Foreskin fibroblast (primary cell): ENCODE measurements at places on chromosomes 13 and 19.
A peak's percentile ranks its signal among the peaks of the same experiment; 100 is the strongest.

- no peak for DNase-seq
These were observed 2.9 kb upstream of the ZNF700 start for GRCh38 chr19:11921852-11922495.

- DNase-seq = peak; percentile 31
These were observed 919 bp downstream of the DACT3 start for GRCh38 chr19:46660008-46660517.

- DNase-seq = no peak
These were observed at the start of gene CD79A for GRCh38 chr19:41876847-41877832. Gene CD79A (plus strand): TSS chr19:41877279. CDS start chr19:41877305, 26 bp downstream.

- DNase-seq = no peak
These were observed 816.2 kb upstream of the ATXN8OS start for GRCh38 chr13:69291292-69291906.

DNA sequence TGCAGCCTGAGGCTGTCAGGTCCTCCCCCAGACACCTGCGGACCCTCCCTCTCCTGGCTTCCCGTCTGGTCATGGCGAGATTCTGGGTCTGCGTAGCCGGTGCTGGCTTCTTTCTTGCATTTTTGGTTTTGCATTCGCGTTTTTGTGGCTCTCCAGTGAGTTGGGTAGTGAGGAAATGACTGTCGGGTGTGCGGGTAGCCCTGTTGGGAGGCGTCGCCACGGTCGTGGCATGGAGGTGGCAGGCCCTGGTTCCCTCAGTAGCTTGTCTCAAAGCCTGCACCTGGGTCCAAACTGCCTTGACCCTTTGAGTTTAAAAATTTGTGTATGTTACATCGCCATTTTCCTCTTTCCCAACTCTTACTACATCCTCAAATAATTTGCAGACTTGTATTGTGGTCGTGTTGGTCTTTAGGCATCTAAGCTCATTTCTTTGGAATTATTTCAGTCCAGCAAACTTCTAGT lies 344 bp downstream of the NHLRC3 start:
- no peak for DNase-seq

GRCh38 chr13:37701306-37701705 lies 102.7 kb upstream of the POSTN start:
- DNase-seq = peak; percentile 38

DNA sequence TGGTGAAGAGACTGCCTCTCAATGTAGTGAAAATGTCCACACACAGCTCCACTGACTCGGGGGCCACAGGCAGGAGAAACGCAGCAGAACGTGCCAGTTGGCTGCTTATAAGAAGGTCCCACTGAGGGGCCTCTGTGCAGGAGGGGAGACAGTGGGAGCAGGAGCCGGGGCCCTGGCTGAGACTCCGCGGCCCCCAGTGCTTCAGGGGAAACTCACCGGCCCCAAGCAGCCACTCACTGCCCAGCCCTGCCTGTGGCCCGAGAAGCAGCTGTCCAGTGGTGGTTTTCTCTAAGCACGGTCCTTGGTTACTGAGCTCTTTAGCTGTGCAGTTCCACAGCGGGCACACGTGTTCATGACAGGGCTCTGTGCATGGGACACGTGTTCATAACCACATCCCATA lies 91.9 kb upstream of the MCF2L start:
- no peak for DNase-seq

DNA sequence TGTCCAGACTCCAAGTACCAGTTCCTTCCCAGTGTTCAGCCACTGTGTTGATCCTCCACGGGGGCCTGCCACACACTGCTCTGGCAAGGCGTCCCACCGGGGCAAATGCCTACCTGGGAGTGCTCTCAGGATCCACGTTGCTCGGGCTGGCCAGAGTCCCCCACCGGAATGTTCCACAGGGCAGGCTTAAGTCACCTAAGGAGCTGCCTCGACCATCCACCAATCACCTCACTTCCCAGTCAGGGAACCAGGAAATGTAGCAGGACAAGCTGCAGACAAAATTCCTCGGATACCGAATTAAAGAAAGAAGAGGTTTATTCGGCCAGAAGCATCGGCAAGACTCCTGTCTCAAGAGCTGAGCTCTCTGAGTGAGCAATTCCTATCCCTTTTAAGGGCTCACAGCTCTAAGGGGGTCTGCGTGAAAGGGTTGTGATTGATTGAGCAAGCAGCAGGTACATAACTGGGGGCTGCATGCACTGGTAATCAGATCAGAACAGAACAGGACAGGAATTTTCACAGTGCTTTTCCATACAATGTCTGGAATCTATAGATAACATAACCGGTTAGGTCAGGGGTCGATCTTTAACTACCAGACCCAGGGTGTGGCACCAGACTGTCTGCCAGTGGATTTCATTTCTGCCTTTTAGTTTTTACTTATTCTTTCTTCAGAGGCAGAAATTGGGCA lies 56.9 kb upstream of the EDNRB start:
- DNase-seq = no peak

- DNase-seq = no peak
These were observed 2.1 kb upstream of the CIRBP start for GRCh38 chr19:1266916-1267476.

- no peak for DNase-seq
These were observed 1599.2 kb downstream of the OLFM4 start for GRCh38 chr13:54627646-54628372.

- peak; percentile 86 for DNase-seq
These were observed at the start of gene ARHGAP35 for GRCh38 chr19:46860846-46861690. Gene ARHGAP35 (plus strand): TSS chr19:46860997. CDS start chr19:46918676, 57,679 bp downstream.

DNA sequence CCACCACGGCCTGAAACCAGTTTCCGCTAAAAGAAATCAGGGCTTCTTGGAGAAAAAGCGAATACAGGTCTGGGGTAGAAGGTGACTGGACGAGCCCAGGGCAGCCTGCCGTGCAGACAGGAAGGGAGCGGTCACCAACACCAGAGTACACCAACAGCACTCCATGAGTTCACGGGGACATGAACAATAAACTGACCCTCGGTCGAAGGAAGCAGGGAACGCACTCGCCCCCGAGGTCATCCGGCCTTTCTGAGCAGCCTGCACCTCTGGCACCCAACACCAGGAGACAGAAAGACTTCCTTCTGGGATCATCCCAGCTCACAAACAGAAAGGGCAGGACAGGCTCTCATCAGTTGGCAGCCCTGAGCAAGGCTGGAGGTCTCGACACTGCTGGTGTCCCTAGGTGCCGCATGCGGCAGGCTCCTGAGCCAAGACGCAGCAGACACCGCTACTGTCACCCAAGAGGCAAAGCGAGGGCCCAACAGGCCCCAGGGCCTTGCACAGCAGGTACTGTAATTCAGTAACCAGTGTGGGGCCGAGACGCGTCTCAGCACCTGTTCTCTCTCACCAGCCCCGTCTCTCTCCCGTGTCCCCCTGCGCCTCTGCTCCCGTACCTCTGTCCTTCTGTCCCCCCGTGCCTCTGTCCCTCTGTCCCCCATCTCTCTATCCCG lies 18.0 kb downstream of the DCUN1D2 start:
- DNase-seq = no peak

- DNase-seq = no peak
These were observed 14.6 kb upstream of the URAD start for GRCh38 chr13:28002886-28003698.

- no peak for DNase-seq
These were observed 109.9 kb downstream of the KLF12 start for GRCh38 chr13:74024314-74024713.

DNA sequence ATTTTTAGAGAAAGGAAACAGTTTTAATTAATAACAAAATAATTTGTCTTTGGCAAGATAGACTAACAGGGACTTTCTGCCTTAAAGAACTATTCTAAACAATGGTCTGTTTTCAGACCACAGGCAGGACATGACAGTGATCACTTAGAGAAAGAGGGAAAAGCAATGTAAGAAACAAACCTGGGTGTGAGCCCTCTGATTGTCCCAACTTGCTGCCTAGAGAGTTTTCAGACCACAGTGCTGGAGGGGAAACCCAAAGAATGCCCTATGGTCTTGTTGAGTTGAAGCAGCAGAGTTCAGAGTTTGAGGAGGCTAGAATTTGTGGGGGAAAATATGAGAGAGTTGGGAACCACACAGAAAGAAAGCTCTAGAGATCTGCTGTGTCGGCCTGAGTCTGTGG lies 38.1 kb downstream of the DGKH start:
- no peak for DNase-seq

DNA sequence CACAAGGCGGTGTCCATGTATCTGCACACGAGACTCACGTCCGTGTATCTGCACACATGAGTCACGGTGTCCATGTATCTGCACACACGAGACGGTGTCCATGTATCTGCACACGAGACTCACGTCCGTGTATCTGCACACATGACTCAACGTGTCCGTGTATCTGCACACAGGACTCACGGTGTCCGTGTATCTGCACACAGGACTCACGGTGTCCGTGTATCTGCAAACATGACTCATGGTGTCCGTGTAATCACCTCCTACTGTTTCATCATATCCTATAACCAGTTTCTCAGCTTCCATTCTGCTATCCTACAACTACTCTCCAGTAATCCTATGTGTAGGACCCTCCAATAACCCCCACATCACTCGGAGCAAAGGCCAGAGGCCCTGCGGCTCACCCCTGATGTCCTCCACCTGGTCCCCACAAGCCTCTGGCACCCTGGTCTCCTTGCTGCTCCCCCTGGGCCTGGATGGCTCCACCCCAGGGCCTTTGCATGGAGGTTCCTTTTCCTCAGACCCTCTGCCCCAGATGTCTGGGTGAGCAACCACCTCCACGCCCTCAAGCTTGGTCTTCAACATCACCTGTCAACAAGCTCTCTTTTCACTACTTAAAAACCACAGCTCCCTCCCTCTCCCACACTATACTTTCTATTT lies 2.5 kb upstream of the TMEM255B start:
- DNase-seq = no peak

DNA sequence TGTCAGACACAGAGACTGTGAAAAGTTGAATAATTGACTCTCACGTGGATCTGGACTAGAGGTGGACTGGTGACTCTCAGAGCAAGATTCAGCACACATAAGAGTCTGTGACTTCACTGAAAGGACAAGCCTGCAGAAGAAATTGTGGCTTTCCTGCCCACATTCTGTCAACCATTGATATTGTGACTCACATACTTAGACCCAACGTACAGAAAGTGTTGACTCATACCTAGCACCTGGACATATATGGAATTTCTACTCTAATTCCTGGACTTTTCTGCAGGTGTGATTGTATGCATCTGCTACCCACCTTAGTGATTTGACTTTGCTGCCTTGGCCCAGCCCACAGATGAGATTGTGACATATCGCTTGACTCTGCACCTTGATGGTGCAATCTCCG lies 15.6 kb upstream of the ZNF730 start:
- no peak for DNase-seq

GRCh38 chr13:50955798-50956197 lies 46.2 kb downstream of the RNASEH2B start:
- no peak for DNase-seq

DNA sequence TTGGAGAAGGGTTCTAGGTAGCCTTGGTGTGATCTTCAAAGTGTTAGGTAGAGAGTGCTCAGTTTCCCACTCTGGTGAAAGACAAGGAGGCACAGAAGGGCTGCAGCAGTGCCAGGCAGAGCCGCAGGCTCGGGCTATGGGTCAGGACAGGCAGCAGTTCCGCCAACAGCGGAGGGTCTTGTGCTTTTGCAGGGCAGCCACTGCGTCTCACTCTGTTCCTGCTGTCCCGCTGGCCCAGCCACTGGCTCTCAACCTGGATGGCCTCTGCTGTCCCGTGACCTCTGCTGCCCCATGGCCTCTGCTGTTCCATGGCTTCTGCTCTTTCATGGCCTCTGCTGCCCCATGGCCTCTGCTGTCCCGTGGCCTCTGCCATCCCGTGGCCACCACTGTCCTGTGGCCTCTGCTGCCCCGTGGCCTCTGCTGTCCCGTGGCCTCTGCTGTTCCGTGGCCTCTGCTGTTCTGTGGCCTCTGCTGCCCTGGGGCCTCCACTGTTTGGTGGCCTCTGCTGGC lies 175.7 kb downstream of the URI1 start:
- DNase-seq = no peak
